Tibial nerve (tissue), 4 donors: ENCODE measurements at places on chromosomes 2 and 18.

GRCh38 chr2:241300000-241300399, 15.5 kb downstream of the HDLBP start:
- no peak for DNase-seq

- no peak for DNase-seq
Observed at GRCh38 chr2:233979748-233980147, 62.6 kb downstream of the TRPM8 start.

DNA sequence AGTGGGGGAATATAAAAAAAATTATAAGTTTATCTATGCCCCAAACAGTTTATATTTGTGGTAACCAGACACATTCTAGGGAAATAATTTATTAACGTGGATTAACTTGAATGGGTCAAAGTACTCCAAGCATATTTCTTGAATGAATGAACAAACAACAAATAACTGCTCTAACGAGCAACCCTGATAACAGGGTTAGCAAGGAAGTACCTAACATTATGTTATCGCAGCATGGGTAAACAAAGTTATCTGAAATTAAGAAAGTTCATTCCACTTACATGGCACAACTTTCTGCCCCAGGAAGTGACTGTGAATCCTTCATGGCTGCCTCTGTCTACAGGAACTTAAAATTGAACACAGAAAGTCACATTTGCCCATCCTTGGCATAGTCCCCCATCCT, 812.9 kb upstream of the ACVR2A start:
- no peak for DNase-seq

- DNase-seq = no peak
Observed at GRCh38 chr18:67517444-67517765, 885 bp upstream of the DSEL start.

GRCh38 chr2:113304702-113305101, 26.0 kb upstream of the PAX8 start:
- no peak for DNase-seq

- no peak for DNase-seq
Observed at GRCh38 chr18:76621782-76622495, 126.9 kb upstream of the ZNF516 start.

DNA sequence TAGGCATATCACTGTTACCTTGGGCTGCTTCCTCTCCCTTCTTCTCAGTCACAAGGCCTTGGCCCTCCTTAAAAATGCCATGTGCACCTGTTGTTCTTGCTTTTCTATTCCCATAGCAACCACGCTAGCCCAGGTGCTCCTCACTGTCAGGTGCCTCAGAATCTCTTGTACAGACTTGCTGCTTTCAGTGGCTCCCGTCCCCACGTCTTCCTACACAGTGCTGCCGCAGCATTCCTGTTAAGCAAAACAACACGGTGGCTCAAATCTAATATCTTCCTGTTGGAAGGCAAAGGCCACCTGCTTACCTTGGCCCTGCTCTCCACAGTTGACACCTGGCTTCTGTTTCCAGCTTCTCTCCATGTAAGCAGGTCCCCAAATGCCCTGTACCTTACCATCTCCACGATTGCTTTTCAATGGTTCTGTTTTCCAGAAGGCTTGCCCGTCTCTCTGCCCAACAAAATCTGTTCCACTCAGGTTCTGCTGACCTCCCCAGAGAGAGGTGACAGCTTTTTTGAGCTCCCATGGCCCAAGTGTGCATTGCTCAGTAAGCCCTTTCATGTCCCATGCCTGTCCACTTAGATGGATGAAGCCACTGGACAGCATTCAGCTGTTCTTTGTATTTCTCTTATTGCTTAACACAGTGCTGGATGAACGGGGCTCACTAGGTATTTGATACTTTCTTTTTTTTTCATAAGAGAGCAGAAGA, 240.4 kb downstream of the PRKCE start:
- DNase-seq = no peak

- no peak for DNase-seq
Observed at GRCh38 chr2:239263231-239263630, 137.6 kb downstream of the HDAC4 start.

DNA sequence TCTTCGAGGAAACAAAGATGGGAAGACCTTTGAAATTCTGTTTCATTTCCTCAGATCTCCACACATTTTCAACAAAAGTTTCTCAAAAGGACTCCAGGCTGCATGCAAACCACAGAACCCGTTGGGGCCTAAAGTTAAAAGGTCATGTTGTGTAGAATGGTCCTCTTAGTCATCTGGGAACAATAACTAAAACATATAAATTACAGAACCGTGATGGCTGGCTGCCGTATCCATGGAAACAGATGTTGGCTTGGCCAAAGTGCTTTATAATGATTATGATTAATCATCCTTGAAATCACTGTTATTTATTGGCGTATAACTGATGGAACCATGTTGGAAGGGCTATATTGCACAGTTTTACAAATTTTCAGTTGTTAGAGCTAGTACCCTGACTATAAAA, 182.8 kb upstream of the CRIM1 start:
- DNase-seq = no peak

DNA sequence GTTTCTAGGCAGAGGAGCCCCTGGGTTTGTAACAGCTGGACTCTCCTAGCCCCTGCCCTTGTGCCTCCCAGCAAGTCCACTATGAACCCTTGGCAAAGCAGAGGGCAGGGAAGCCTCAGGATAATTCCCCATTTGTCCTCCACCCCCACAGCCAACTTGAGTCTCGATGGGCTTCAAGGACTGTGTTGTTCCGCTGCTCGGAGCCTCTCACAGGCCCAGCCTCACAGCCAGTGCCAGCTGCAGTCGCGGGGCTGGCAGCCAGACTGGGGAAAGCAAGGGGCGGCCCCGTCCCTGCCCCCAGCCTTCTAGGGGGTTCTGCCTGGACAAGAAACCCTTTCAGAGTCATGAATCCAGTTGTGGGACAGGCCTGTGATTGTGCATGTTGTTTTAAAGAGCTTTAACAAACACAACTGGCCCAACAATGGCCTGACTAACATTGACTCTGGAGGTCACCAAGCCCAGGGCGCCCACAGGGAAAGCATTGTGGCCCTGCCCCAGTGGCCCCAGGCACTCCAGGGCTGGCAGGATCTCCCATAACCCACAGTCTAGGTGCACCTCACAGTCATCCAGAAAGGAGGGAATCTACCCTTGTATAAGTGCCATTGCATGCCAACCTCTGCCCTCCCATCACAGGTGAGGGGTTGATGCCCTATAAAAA, 71.8 kb upstream of the DAPL1 start:
- no peak for DNase-seq

GRCh38 chr2:108604196-108604595, 69.9 kb downstream of the LIMS1 start:
- DNase-seq = no peak

DNA sequence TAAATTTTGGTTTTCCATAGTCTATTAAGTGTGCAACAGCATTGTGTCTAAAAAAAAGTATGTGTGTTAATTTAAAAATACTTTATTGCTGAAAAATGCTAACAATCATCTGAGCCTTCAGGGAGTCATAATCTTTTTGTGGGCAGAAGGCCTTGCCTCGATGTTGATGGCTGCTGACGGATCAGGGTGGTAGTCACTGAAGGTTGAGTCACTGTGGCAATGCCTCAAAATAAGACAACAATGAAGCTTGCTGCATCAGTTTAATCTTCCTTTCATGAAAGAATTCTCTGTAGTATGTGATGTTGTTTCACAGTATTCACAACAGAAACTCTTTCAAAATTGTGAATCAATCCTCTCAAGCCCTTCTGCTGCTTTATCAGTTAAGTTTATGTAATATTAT, 31.3 kb downstream of the HDHD2 start:
- DNase-seq = no peak

DNA sequence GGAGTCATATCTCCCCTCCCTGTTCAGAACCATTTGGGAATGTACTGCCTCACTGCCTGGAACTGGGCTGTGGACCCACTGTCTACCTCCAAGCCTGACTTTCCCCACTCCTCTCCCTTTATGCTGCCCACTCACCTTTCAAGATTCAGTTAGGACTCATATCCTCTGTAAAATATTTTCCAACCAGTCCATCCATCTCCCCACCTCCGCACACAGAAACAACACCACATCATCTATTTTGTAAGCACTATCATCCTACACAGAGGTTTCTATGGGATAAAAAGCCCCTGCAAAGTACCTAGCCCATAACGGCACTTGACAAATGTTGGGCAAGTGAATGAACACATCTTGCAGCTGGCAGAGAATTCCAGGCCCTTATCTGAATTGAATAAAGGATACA, 250.8 kb downstream of the ANAPC1 start:
- DNase-seq = no peak

DNA sequence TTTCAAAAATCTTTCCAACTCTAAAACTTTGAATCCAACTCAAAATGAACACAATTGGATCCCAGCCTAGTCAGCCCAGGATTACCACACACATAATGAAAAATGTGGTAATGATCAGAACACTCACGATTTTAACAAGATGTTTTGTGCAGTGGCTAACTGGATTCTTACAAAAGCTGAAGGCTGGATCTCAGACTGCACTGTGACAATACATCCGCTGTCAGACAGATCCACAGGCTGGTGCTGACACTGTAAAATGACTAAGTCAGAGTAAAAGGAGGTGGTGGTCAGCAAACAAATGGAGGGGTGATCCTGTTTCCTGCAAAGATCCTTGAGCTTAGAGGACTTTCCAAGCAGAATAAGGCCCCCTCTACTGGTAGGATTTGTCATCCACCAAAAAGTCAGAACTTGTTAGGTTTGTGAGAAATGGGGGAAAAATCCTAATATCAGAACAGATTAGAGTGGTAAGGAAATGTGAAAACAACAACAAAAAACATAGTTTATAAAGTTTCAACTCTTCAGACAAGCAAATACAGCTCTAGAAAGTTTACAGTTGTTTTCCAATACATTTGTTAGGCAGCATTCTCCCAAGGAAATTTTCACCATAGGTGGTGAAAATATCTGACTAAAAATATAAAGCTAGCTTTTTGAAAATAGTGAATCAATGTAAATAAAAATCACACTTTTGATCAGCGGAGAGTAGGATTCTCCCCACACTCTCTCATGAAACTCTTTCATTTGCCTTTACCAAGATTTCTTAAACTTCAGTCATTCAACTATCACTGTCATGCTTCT, 211.9 kb downstream of the AGPS start:
- DNase-seq = peak; percentile 64

GRCh38 chr2:121297217-121297830, 12.3 kb upstream of the TFCP2L1 start:
- DNase-seq = no peak

GRCh38 chr2:8219631-8220355, 462.1 kb upstream of the ID2 start:
- DNase-seq = no peak

DNA sequence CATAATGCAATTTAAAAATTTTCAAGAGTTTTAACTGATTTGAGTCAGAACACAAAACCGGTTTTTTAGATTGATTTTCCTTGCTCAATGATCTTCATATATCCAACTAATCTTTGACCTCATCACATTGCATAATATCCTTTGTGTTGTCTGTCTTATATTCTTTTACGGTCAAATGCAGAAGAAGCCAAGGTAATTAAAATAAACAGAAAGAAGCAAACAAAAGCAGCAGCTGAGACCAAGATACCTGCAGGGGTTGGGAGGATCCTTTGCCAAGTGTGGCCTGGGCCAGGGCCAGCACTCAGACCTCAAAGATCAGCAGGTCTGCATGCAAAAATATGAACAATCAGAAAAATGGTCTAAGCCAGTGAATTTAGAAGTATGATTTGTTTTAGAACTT, 428.9 kb upstream of the NETO1 start:
- DNase-seq = no peak

- DNase-seq = no peak
Observed at GRCh38 chr2:108412995-108413710, 35.4 kb downstream of the SULT1C4 start.

DNA sequence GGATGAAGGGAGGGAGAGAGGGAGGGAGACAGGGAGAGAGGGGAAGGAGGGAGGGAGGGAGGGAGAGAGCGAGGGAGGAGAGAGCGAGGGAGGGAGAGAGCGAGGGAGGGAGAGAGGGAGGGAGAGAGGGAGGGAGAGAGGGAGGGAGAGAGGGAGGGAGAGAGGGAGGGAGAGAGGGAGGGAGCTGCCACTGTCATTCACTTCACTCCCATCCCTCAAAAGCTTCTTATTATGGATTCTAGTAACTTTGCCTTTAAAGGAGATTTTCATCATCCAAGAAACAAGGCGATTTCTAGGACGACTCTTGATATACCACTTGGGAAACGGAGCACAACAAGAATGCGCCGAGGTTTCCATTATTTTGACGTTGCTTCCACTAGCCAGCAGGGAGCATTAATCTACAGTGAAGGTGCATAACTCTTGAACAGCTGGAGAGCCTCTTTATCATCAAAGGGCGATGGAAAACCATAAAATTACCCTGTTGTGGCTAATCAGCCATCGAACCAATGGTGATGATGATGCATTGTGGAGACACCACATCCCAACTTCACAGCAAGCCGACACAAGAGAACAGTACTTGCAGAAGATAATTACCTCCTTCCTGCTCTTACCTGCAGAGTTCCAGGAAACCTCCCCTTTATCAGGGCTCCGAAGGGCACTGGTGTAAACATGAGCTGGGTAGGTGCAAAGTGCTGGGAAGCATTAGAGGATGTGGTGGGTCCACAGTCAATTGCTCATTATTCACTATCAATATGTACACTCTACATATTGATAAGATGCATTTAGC, 130.5 kb downstream of the EIPR1 start:
- no peak for DNase-seq

GRCh38 chr2:202408546-202409140, 32.5 kb downstream of the BMPR2 start:
- DNase-seq = no peak

GRCh38 chr2:101587251-101587650, 110.3 kb upstream of the MAP4K4 start:
- DNase-seq = no peak

- no peak for DNase-seq
Observed at GRCh38 chr18:53458944-53459580, 765.4 kb downstream of the MBD2 start.

- no peak for DNase-seq
Observed at GRCh38 chr18:50183556-50183955, 11.4 kb downstream of the MYO5B start.

- no peak for DNase-seq
Observed at GRCh38 chr2:219186754-219187456, 8.8 kb downstream of the RETREG2 start.

GRCh38 chr18:22790545-22791309, 142.4 kb upstream of the RBBP8 start:
- DNase-seq = no peak

DNA sequence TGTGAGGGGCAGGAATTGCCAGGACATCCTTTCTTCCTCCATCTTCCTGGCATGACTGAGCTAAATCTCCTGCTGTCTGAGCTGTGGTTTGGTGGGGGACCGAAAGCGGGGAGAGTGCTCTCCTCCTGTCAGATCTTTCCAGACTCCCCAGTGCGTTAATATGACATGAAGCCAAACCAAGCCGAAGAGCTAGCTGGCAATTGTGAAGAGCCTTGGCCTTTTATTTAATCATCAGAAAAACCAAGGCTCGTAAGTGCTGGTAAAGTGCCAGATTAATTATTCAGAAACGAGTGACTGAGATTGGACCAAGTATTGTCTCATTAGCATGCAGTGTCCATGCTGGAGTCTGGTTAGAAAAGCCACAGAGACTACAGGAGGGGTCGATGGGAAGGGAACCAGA, 14.5 kb upstream of the LRPPRC start:
- DNase-seq = no peak
